Fibroblast of pulmonary artery (primary cell): ENCODE measurements at places on chromosomes 4 and X.
A peak's percentile ranks its signal among the peaks of the same experiment; 100 is the strongest.

DNA sequence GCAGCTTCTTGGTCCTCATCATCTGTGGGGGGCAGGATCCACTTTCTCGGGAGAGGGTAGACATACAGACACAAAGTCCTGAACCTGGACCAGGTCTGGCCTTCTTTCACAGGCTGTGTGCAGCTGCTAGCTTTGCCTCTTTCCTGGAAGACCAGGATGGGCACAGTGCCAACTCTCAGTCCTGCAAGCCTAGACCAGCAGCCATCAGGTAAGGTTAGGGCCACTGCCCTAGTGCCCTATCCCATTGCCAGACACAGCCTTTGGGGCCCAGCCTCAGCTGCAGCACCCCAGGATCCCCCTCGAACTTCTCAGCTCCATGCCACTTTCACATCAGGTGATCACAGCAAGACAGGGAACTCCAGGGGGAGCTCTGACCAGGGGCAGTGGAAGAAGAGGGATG, 38.4 kb downstream of the ZNF185 start:
- DNase-seq: no peak

DNA sequence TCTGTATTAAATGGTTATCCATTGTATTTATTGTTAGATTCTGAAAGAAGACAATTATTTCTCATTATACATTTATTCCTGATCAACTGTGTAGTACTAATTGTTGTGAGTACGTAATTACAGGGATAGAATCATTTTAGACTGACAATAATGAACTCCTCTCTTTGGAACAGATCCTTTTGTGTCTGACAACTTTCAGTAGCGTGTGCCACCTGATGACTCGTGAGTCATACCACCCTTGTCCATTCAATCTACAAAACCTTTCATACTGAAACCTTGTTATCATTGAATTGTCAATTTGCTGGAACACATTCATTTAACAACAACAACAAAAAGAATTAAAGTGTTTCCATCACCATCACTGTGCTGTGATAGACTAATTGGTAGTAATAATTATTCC, 602.7 kb upstream of the PCDH7 start:
- no peak for DNase-seq

GRCh38 chrX:12374286-12374685, 236.0 kb downstream of the FRMPD4 start:
- no peak for DNase-seq

DNA sequence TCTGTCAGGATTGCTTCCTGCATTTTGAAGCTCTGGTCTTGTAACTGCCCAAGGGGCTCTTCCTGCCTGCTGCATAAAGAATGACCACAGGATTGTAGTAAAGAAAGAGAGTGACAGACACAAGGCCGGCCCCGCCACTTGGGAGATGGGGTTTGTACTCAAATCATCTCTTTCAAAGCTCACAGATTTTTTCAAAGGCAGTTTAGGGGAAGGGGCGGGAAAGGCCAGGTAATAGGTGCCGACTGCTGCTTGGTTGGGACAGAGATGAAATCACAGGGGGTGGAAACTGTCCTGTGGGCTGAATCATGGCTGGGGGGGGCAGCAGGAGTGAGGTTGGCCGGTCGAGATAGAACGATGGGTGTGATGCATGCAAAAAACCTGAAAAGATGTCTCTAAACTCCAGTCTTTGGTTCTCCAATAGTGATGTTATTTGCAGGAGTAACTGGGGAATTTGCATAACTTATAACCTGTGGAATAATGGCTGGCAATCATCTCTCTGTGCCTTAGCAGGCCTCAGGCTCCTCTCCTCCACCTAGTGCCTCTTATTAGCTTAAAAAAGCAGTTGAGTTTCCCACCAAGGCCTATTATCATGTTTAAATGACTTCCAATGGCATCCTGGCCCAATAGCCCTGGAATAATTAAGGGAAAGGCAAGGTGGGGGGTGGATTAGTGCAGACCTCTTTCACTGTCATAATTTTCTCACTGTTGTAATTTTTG, 778.4 kb upstream of the FRG1 start:
- no peak for DNase-seq

- DNase-seq: peak; percentile 69
Observed at GRCh38 chr4:29046781-29047180, 1673.4 kb upstream of the PCDH7 start.

DNA sequence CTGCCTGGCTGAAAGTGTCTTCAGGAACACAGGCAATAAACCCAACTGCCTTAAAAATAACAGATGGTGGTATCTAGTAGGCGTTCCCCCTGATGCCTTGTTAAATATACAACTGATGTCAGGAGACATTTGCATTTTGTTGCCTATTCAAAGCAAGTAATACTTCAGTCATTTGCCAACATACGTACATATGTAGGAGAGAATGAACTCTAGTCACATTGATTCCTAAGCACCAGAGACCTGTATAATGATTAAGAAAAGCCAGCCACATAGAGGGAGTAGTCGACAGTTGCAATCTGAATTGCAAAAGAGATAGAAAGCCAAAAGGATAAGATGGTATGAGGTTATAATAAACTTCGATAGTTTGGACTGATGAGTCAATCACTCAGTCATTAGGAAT, 191.0 kb upstream of the EMCN start:
- DNase-seq: no peak

DNA sequence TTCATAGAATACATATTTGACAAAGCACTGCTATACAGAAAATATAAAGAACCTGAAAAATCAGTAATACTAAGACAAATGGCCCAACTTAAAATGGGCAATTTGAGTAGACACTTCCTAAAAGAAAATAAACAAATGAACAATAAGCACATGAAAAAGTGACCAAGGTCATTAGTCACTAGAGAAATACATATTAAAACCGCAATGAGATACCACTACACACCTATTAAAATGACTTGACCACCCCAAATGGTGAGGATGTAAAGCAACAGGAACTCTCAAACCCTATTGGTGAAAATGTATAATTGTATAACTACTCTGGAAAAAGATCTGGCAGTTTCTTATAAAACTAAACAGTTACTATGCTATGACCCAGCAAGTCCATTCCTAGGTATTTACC, 34.0 kb upstream of the USP9X start:
- DNase-seq: no peak

DNA sequence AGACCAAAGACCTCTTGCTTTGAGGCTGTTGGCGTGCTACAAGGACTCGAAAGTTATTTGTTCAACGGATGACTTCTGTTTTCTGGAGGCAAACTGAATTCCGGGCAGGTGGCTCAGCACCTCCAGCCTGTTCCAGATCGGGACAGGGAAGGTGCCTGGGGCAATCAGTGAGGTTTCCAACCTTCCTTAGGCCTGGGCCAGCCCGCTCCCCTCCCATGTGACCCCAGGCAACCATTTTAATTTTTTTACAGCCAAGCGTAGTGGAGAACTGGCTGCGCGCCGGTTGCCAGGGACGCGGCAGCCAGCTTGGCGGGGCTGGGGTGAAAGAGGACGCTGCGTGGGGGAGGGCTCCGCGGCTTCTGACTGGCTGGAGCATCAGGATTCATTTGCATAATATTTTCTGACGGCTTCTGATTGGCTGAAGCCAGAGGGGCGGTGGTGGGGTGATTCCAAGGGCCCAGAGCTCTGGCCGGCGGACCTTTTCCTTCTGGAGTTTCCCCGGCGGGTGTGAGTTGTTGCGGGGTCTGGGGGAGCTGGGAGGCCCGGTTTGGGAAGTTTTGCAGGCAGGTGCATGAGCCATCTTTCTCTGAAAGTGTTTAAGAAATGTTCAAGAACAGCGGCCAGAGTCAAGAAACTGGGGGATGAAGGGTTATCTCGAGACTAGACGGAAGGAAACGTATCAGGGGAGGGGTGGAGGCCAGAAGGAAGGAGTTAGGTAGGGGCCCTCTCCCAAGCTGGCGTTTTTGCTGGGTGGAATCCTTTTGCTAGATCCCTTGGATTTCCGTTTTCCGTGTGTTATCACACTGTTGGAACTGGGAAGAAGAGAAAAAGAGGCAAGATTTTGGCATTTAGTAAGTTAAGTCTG, at the start of gene MID1IP1:
Gene MID1IP1 (plus strand): TSS at position 479 of the 865 bp plus-strand sequence. CDS start 3,488 bp downstream, outside the sequence.
- DNase-seq: peak; percentile 93

GRCh38 chrX:40153345-40154249, 55.8 kb upstream of the BCOR start:
- peak; percentile 44 for DNase-seq

DNA sequence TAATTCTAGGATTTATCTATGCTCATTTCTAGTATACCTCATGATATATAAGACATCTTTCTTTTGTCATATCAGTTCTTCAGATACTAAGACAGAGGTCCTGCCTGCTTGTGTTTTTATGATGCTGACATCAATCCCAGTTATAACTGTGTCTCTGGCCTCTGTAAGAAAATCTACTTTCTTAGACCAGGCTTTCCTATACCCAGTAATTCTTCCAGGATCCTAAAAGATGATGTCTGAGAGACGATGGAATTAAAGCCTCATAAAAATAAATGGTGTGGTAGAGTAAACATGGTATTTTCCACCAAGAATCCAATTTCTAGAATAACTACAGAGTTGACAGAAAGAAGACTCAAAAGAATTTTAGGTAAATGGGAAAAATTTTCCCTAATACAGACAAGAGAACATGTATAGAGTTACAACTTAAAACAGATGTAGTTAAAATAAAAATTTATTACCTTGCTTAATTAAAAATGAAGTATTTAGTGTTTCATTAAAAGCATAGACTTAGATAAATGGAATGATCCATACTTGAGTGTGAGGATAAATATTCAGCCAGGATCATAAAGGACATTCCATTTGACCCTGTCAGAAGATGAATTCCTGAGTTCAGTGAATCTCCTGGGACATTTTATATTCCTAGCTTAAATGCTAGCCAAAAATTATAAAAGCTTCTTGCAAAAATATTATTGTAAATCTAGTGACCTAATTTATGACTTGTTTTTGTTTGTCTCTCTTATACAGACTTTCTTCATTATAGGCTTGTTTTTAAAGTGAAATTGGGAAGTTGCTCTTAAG, 137.4 kb downstream of the PDLIM5 start:
- peak; percentile 51 for DNase-seq

GRCh38 chr4:90215286-90215685, 88.1 kb downstream of the CCSER1 start:
- DNase-seq: no peak

DNA sequence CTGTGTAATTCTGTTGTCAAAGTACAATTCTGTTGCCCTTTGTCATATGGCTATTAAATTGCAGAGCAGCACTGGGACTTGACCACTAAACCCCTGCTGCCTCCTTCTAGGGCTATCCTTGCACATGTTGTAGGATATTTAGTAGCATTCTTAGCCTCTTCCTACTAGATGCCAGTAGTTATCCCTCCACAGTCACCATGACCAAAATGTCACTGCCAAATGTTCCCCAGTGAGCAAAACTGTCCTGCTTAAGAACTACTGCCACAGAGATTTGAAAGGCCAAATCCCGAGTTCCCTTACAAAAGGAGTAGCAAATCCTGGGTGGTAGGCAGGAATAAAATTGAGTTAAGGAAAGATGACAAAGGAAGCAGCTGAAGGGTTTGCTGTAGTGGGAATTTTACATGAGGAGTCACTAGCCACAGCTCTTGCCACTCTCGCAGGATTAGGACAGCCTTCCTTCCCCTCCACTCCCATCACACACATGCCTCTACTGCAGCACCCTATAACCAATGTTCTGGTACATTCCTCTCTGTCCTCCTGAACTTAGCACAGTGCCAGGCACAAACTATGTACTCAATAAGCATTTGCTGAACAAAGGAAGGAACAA, 8.4 kb downstream of the APBB2 start:
- no peak for DNase-seq

GRCh38 chr4:93370256-93370655, 458.3 kb upstream of the ATOH1 start:
- no peak for DNase-seq

- DNase-seq: no peak
Observed at GRCh38 chrX:32495855-32496254, 715.5 kb downstream of the DMD start.

- peak; percentile 31 for DNase-seq
Observed at GRCh38 chr4:152776352-152776751, 3.2 kb downstream of the TIGD4 start.

DNA sequence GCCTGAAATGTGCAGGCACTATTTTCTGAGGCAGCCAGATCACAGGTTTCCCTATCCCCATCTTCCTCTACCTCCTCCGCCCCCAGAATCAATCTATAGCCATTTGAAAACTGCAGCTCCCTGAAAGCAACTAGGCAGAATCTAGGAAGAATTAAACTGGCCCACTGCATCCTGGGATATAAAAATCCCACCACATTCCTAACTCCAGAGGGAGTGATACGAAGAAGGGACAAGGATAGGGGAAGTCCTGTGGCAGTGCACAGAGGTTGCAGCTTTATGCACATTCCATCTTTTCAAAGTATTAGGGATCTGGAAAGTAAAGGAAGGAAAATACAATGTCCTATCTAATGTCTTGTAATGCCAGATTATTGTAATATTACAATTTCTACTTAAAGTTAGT, 18.3 kb upstream of the HERC3 start:
- peak; percentile 31 for DNase-seq

DNA sequence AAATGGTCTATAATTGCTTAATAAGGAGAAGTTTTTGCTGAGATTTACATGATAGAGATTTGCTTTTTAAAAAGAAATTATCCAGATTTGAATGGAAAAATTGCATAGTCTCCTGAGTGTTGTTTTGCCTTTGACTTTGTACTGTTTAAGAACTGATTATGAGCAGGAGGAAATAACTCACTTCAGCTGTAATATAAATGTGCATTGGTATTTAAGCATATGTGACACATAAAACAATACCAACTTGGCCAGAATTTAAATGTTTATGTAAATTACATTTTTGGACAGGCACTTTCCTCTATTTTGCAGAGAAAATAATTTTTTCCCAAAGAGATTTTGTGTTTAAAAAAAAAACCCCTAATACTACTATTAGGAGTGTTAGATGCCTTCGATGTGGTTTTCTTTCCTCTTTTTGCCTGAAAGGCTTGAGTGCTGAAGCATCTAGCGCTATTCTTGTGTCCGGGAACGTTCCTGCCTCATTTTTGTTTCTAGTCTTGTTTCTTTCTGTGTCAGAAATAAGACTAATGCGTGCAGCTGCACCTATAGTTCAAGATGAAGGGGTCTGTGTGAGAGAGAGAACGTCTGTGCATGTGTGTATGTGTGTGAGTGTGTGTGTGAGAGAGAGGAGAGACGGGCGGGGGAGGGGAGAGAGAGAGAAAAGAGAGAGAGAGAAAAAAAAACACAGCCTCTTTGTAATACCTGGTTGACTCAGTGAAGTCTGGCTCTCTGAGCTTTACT, 60.8 kb downstream of the TBL1X start:
- no peak for DNase-seq

GRCh38 chr4:4268776-4269175, 20.8 kb upstream of the TMEM128 start:
- no peak for DNase-seq

DNA sequence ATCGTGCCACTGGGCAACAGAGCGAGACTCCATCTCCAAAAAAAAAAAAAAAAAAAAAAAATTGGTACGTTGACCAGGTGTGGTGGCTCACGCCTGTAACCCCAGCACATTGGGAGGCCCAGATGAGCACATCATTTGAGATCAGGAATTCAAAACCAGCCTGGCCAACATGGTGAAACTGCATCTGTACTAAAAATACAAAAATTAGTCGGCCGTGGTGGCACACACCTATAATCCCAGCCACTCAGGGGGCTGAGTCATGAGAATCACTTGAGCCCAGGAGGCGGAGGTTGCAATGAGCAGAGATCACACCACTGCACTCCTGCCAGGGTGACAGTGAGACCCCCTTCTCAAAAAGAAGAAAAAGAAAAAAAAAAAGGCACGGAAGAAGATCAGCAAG, 24.5 kb downstream of the RBMX start:
- DNase-seq: no peak

GRCh38 chr4:145643295-145643694, 24.1 kb downstream of the MMAA start:
- no peak for DNase-seq
